ENCODE measurements at places on chromosomes 5 and 9. TPM values are rescaled to one million over a fixed set of nuclear protein-coding genes. Genes with fewer than 3 reads are reported as not detected.

DNA sequence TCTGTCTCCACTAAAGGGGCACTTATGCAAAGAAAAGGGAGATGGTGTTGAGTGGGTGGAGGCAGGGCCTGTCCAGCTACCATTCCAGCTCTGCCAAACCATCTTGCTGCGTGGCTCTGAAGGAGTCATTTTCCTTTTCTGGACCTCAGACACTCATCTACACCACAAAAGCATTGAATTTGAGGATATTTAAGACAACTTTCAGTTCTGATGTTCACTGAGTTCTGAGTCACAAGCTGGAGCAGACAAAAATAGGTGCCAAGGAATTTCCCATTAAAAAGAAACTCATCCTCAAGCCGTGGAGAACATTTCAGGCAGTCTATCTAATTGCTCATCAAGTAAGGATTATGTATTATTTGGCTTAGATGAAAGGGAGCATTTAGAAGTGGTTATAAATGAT lies 195.0 kb upstream of the TBC1D2 start:
- no peak overlapping the region for H3K4me3 ChIP-seq
- no peaks in the 10 kb centered on the region for H3K4me1 ChIP-seq
- no peak for DNase-seq
- H3K27me3 ChIP-seq: no peaks in the 10 kb centered on the region
- no peaks in the 10 kb centered on the region for H3K36me3 ChIP-seq

DNA sequence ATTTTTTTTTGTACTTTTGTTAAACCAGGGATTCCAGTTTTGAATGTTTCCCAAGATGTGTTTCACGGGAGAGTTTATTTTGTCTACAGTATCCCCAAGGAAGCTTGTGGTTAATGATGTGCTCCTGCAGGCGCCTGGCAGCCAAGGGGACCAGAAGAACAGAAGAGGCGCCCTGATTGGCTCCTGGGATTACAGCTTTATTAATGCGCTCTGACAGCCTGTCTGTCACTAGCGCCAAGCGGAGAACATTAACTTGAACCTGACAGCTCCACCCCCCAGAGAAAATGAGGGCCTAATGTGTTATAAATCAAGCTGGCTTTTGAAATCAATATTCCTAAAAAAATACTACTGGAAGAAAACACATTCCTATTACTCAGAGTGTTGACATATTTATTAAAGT lies 5.0 kb upstream of the FBXL7 start:
- no peaks in the 10 kb centered on the region for H3K4me1 ChIP-seq
- H3K4me3 ChIP-seq: no peak overlapping the region
- no peaks in the 10 kb centered on the region for H3K27me3 ChIP-seq

- no peaks in the 10 kb centered on the region for H3K36me3 ChIP-seq
- no peaks in the 10 kb centered on the region for H3K27me3 ChIP-seq
- H3K4me3 ChIP-seq: no peak overlapping the region
- no peaks in the 10 kb centered on the region for H3K4me1 ChIP-seq
These were observed 246.9 kb upstream of the ADAMTS16 start for GRCh38 chr5:4893063-4893744.

GRCh38 chr5:179225387-179225786 lies 119.9 kb downstream of the ADAMTS2 start:
- no peaks in the 10 kb centered on the region for H3K36me3 ChIP-seq
- H3K27ac ChIP-seq: no peak overlapping the region
- no peaks in the 10 kb centered on the region for H3K27me3 ChIP-seq
- no peak overlapping the region for H3K4me3 ChIP-seq
- no peaks in the 10 kb centered on the region for H3K4me1 ChIP-seq

- H3K36me3 ChIP-seq: no peaks in the 10 kb centered on the region
- H3K4me1 ChIP-seq: peaks cover 23% of the 10 kb centered on the region
- no peak overlapping the region for H3K4me3 ChIP-seq
- DNase-seq: no peak
- H3K27ac ChIP-seq: peak overlapping the region; percentile 64
These were observed 20.6 kb downstream of the SLC38A9 start for GRCh38 chr5:55691265-55692105.

The PCDHGA4 gene
- 5.1 TPM for polyA plus RNA-seq

Measured in heart left ventricle (tissue), 16 donors.